NCI-H1930 (cell line): ENCODE measurements at places on chromosomes 12 and 14.

DNA sequence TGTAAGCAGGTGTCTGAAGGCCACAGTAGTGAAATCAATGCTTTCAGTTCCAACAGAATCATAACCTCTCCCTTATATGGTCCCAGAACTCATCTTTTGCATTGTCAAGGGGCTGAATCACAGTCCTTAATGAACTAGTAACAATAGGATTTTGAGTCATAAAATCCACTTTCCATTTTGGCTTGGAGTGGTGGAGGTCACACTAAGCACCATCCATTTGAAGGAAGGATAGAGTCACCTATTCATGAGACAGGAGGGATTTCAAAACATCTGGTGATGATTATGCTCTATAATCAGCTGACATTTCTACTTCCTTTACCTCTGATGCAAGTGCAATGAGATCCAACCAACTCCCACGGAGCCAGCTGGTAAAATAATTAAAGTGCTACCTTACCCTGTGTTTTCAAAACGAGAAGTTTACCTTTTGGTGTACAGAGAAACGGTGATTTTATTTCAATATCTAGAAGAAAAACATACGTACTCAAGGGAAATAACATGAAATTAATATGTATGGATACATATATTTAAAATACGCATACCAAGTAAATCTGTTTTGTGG, 59.1 kb downstream of the TMEM132D start:
- no peak for DNase-seq

DNA sequence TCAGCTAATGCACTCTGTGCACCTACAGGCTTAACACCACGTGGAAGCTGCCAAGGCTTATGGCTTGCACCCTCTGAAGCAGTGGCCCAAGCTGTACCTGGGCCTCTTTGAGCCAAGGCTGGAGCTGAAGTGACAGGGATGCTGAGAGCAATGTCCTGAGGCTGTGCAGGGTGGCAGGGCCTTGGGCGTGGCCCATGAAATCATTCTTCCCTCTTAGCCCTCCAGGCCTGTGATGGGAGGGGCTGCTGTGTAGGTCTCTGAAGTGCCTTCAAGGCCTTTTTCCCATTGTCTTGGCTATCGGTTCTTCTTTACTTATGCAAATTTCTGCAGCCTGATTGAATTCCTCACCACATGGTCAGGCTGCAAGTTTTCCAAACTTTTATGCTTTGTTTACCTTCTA, 47.4 kb upstream of the TMTC1 start:
- DNase-seq, result no peak

DNA sequence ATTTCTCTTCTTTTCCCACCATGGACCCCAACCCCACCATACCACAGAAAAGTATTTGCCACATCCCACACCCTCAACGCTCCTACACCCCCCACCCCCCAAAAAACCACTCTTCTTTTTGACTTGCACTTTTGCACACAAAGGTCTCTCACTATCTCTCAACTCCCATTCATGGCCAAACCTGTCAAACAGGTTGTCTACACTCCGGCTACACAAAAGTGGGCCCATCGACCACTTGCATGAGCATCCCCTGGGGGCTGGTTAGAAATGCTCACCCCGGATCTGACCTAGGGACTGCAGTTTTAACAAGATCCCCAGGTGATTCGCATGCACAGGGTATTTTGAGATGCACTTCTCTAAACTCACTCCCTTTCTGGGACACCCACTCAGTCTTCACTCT, 248.2 kb downstream of the DPF3 start:
- no peak for DNase-seq

DNA sequence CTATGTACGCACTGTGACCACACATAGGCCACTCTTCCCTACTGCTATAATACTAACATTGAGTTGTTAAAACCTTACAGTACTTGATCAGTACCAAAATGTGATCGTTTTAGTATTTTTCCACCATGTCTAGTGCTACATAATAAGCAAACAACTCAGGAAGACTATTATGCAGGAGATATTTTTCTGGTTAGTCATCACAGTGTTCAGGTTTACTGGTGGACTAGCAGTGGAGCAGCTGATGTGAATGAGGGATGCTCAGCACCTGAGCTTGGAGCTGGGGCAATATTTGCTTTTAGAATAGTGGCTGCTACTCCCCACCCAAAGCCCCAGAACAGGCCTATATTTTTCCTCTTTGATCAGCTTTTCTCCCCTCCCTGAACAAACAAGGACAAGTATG, 513.1 kb downstream of the KCNH5 start:
- DNase-seq, result no peak

GRCh38 chr12:113609692-113610469, 138.2 kb upstream of the LHX5 start:
- no peak for DNase-seq

- DNase-seq, result peak; percentile 39
Observed at GRCh38 chr12:31517994-31518393, 72.9 kb downstream of the DENND5B start.

GRCh38 chr14:68951800-68952530, 27.1 kb downstream of the ACTN1 start:
- no peak for DNase-seq

- no peak for DNase-seq
Observed at GRCh38 chr14:68675233-68675577, 117.7 kb downstream of the ZFP36L1 start.

DNA sequence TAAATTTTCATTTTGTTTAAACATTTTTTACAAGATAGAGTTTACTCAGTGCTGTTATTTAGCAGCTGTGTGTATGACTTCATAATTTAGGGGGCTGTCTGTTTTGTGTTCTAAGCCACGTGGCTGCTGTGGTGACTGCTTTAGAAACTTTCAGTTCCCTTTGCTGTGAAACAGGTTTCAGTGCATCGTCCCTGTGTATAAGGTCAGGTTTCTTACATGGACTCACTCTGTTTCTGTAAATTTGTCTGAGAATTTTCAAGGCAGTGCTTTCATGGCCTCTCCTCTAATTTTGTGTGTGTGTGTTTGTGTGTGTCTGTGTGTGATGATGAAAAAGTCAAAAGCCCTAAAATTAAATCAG, 32.4 kb downstream of the BICD1 start:
- no peak for DNase-seq

GRCh38 chr12:6337958-6338433, 3.9 kb downstream of the TNFRSF1A start:
- DNase-seq, result no peak

DNA sequence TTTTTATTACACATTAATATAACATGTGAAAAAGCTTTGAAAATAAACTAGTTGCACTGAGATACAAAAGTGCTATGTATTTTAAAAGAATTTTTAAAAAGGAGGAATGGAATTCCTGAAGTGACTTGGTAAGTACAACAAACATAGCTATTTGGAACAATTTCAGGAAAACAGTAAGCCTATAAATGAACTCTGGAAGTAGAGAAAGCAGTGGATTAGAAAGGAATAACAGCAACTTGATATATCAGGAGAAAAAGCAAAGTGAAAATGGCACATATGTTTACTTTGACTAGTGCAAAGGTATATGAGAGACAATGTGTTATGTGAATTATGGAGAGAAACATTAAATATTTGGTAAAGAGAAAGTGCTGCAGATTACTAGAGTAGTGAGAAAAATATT, 811.7 kb downstream of the C12orf50 start:
- DNase-seq, result no peak

DNA sequence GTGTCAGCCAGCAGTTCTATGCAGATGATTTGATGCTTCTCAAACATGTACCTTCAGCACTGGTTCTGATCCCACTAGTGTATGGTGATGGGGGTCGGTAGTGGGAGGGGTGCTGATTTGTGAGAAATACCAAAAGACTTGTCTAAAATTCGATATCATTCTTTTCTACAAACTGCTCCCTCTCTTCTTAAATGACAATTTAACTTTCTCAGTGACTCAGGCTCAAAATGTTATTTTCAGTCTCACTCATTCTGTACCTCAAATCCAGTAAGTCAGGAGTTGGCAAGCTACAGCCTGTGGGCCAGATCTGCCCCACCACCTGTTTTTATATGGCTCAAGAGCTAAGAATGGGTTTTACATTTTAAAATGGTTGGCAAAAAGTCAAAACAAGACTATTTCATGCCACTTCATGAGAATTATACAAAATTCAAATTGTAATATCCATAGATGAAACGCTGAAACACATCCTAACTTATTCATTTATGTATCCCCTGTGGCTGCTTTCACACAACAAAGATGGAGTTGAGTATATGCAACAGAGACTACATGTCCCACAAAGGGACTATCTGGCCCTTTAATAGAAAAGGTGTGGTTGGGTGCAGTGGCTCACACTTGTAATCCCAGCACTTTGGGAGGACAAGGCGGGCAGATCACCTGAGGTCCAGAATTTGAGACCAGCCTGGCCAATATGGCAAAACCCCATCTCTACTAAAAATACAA, 6.6 kb upstream of the NOP2 start:
- DNase-seq, result no peak
